ENCODE measurements at places on chromosomes 5 and 9.

- DNase-seq, result peak; percentile 63
Measured at GRCh38 chr5:141914199-141914743, 9.4 kb upstream of the DELE1 start.

- DNase-seq, result peak; percentile 63
Measured at GRCh38 chr5:75656311-75657003, 45.2 kb downstream of the ANKDD1B start.

GRCh38 chr5:131825404-131826013 lies 28.7 kb upstream of the FNIP1 start:
- DNase-seq, result no peak

DNA sequence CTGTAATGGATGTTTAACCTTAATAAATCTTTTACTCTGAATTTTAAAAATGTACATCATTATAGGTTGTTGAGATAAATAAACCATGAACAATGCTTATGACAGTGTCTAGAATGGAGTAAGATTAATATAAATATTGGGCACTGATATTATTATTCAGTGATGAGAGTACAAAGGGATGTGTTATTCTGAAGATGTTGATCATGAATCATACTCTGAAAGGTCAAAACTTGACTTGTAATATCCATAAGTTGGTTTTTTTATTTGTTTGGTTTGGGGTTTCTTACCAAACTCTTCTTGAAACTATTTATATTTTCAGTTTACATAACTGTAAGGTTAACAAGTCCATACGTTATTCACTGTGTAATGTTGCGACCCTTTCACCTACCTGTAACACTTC lies 163.2 kb downstream of the MPDZ start:
- DNase-seq, result no peak

- DNase-seq, result no peak
Measured at GRCh38 chr9:126413391-126414068, 86.9 kb downstream of the MVB12B start.

DNA sequence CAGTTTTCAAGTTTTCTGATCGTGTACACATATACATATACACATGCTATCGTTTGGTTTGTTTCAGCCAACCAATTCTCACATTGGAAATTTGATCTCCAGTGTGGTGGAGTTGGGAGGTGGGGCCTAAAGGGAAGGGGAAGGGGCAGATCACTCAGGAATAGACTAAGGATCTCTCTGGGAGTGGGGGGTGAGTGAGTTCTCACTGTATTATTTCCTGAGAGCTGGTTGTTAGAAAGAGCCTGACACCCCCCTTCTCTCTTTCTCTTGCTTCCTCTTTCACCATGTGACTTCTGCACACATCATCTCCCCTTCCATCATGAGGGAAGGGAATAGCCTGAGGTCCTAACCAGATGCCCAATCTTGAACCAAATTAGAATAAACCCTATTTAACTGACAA lies 551.7 kb downstream of the MAT2B start:
- no peak for DNase-seq

- no peak for DNase-seq
Measured at GRCh38 chr9:129259375-129259774, 81.3 kb upstream of the IER5L start.

DNA sequence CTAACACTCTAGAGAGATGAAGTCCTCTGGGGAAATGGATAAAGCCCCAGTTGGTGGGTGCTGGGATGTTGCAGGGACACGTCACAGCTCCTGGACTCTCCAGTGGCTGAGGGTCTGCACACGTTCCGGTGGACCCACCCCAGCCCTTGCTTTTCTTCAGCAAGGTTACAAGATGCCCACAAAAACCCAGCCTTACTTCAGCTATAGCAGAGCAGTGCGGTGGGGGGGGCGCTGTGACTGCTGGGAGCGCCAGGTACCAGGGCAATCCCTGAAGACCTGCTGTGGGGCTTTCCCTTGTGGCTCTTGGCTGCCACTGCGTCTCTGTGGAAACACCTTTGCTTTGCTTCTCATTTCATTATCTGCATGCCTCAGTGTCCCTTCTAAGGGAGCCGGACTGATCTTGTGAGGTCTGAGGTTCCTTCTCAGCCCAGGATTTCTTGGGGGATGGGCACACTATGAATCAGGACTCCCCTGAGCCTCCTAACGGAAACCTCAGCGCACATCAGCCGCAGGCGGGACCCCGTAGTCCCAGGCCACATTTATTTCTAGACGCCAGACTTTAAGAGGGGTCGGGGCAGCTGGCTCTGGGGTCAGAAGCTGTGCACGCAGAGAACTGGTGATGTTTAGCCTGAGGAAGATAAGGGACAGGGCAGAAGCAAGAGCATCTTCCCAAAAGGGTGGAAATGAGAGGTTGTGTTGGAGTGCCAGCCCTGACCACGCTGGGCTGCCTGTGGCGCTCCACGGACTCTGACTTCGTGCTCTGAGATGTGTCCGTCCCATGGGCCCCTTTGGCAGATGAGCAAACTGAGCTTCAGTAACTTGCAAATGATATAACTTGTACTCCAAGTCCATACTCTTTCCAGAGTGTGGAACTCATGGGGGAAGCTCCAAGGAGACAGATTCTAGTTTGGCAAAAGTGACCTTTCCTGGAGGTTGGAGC lies 106.8 kb downstream of the WNK2 start:
- no peak for DNase-seq

- no peak for DNase-seq
Measured at GRCh38 chr5:219991-220390, 1.9 kb downstream of the SDHA start.

DNA sequence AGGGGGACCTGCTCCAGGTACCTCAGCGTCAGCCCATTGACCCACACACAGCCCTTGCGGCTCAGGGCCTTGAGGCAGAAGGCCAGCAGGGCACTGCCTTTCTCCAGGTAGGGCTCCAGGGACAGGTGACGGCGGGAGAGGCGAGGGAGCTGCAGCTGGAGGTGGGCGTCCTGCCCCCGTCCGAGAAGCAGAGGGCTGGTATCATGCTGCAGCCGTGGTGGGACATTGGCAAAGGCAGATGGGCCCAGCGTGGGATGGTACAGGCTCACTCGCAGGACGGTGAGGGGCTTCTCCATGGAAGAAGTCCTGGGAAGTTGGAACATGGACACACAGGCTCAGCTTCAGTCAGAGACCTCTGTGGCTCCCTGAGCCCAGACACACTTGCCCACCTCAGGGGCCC lies 2.5 kb upstream of the DCANP1 start:
- no peak for DNase-seq
